ENCODE measurements at places on chromosomes 2 and 18. TPM values are rescaled to one million over a fixed set of nuclear protein-coding genes. Genes with fewer than 3 reads are reported as not detected.

MFF gene
- 72.1 TPM for total RNA-seq

ZNF396 gene
- 1.1 TPM for total RNA-seq

ABCG5 gene
- total RNA-seq = not detected

LIPG gene
- total RNA-seq = not detected

ZNF519 gene
- total RNA-seq = 64.4 TPM

CCDC178 gene
- total RNA-seq = not detected

MRPL30 gene
- 28.8 TPM for total RNA-seq

GRCh38 chr2:157822993-157823392 lies 53.1 kb downstream of the ACVR1 start:
- no peak for DNase-seq

GRCh38 chr2:121670181-121670580 lies 20.9 kb upstream of the CLASP1 start:
- DNase-seq = no peak

DNA sequence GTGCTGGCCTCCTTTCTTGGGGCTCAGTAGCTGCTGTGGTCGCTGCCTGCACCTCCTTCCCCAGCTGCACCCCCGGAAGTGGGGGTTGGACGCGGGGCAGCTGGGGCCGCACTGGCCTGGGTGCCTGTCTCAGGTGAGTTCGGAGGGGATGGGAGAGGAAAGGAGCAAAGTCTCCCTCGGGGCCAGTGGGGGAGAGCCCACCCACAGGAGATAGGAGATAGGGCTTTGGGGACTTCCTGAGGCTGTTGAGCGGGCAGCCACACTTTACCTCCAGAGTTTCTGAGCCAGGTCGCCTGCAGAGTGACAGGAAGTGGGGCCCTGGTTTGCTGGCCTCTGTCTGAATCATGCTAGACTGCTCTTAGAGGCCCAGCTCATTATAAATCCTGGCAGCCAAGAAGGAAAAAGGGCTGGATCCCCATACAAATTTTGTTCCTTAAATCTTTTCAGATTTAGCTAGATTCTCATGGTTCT lies 8.1 kb downstream of the MBP start:
- peak; percentile 49 for DNase-seq

- no peak for DNase-seq
These were observed 12.6 kb upstream of the GALM start for GRCh38 chr2:38653380-38653714.

DNA sequence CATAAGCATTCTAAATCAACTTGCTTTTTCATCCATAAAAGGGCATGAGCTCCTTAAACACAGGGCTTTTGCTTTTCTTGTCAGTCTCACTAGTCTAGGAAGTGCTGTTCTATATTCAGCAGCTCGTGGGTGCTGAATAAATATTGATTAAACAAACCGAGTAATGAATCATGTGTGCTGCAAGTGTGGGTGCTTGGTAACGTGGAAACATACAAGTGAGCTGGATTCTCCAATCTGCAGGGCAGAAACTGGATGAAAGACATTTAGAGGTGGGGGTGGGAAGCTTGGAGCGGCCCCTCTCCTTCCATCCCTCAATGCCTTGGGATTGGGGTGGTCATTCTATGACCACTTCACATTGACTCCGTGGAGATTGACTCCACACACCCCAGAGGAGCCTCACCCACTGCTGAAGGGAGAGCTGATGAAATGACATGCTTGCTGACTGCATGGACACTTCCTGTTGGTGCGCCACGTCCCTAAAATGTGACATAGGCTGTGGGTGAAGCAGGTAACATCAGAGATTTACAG lies 114.6 kb downstream of the DOCK10 start:
- no peak for DNase-seq

DNA sequence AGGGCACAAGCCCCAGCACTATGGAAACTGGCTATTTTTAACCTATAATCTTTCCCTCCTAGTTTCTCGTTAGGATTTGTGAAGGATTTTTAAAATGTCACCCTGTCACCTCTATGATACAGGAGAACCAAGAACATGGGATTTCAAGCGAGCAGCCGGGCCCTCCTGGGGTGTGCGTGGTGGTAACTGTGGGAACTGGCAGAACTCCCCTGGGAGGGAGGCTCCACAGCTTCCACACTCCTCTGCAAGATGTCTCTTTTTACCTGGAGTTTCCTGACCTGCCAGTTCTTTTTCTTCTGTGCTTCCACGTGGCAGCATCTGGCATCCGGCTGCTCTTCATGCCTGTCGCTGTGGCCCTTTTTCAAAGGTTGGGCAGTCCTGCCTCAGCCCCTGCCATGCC lies 386.3 kb upstream of the MYT1L start:
- DNase-seq = no peak

DNA sequence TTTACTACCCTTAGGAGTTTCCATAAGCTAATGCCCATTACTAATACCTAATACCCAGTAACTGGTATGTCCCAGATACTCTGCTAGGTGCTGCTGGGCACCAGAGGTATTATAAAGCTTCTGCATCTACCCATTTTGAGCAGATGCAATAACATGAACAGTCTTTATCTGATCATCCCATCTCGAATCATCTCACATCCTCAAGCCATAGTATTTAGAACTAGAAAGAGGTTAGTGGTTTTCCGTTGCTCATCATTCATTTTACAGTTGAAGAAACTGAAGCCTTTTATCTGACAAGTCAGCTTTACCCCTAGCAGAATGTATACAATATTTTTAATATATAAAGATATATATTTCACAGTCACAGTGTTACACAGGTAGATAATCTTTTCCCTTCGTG lies 99.1 kb upstream of the TCF4 start:
- no peak for DNase-seq

GRCh38 chr2:24632172-24632571 lies 141.1 kb downstream of the NCOA1 start:
- DNase-seq = no peak

DNA sequence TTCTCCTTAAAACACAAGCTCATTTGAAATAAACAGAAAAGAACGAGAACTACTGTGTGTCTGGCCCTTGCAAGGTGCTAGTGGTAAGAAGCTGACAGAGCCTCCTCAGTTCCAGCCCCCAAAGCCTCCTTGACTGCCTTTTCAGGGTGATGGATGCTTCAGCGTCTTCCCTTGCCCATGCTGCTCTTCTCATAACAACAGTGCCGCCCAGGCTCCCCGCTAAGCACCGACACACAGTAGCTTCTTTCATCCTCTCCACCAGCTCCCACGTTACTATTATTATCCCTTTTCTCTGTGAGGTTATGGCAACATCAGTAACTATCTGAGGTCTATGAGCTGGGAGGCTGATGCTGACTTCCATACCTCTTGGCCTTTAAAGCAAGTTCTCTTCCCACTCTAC lies 418.6 kb downstream of the TSN start:
- DNase-seq = no peak

- DNase-seq = no peak
These were observed 71.9 kb downstream of the VWC2L start for GRCh38 chr2:214482728-214483127.

DNA sequence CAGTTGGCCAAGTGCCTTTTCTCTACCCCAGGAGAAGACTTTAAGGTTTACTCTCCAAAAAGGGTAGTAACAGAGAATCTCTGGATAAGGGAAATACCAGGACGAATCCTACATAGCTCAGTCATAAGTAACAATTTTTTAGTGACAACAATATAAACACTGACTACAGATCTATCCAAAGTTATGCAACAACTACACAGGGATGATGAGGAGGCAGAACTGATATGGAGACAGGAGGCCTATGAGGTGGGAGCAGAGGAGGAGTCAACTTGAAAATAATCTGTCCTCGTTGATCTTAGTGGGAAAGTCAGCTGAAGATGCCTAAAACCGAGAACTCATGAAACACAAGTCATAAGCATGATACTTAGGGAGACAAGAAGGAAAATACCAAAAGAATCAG lies 40.2 kb downstream of the SLC35F5 start:
- no peak for DNase-seq

- DNase-seq = no peak
These were observed 116.5 kb downstream of the MBP start for GRCh38 chr18:77015771-77016710.

DNA sequence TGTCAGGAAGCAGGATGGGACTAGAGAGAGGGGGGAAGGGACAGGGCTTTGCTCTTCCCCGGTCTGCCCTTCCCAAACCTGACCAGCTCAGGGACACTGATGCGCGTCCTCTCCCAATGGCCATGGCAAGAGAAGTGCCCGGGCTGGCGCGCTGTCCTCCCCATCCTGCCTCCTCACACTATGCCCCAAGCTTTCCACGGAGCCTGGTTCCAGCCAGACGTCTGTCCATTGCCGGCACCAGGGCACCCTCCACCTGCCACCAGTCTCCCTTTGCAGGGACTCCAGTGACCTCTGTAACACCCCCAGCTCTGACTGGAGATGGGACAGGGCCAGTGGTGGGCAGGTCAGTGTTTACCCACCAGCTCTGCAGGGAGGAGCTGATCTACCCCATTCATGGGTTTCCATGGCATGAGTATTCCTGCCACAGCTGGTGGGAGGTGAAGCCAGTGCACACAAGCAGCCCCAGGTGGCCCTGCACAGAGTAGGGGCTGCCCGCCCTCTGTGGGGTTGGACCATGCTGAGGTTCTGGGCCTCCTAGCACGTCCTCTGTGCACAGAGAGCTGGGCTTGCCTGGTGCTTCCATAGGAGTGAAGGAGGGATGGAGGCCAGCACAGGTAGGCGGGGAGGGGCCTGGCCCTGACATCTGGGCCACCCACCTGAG lies 109.5 kb downstream of the PXDN start:
- no peak for DNase-seq

GRCh38 chr2:221096706-221097567 lies 475.2 kb downstream of the EPHA4 start:
- DNase-seq = no peak

DNA sequence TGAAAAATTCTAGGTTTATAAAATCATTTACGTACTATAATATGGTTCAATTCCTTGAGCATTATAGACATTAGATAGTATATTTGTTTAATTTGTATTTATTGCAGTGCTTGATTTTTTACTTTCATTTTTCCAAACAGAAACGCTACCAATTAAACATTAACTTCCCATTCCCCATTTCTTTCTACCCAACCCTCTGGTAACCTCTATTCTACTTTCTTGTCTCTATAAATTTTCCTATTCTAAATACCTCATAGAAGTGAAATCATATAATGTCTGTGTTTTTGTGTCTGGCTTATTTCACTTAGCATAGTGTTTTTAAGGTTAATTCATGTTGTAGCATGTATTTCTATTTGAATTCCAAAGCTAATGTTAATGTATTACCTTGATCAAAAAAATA lies 11.6 kb upstream of the SLC39A10 start:
- no peak for DNase-seq

- DNase-seq = no peak
These were observed 473.9 kb downstream of the BCL11A start for GRCh38 chr2:60079562-60079961.

All from OCI-LY7 (cell line).